ENCODE measurements at places on chromosomes 5 and 9.

DNA sequence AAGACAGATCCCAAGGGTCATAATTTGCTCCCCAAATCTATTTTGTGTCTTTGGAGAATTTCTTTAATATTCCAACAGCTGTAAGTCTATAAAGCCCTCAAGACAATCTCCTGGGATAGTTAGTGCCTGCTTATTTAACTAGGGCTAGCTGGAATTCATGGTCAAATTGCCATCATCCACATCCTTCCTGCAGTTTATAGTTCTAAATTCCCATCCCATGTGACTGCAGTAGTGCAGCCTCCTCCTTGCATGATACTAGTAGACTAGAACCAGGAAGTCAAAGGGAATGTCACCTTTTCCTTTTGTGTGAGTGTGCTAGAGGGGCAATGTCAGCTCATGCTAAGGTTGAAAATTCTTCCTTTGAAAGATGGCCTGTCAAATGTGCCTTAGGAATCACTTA is 214.8 kb upstream of the PIK3R1 start:
- DNase-seq, result no peak

- no peak for DNase-seq
Observed at GRCh38 chr5:124707520-124707919, 38.9 kb downstream of the ZNF608 start.

DNA sequence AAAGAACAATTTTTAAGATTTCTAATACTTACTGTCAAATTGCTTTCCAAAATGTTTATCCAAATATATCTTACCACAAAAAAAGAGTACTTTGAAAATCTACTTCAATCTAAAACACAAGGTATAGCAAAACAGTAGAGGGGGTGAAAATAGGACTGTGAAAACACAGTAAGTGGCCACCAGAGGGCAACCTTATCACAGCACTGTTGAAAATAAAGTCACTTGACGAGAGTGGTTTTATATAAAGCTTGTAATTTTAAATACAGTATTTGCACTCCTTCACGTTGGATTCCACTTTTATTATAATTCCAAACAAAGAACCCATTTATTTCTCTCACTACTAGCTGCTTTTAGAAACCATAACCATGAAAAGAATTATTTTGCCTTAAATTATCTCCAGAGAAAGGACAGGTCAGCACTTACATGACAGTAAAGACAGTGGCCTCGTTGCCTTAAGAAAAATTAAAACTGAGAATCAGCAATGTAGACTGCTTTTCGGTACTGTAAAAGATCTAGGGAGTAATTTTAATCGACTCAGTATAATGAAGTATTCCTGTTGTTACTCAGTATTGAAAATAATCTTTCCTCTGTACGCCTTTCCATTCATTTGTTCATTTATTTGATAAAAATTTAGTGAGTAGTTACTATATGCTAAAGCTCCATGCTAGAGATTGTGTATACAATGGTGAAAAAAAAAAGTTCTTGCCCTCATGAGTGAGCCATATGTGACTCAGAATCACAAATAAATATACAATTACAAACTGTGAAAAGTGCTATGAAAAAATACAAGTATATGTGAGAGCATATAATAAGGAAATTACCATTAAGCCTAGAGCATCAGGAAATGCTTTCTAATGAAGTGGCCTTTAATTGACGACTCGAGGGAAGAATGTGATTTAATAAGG is 40.0 kb upstream of the CDK5RAP2 start:
- peak; percentile 16 for DNase-seq

GRCh38 chr9:99079542-99079941 is 25.4 kb upstream of the TGFBR1 start:
- DNase-seq, result no peak

GRCh38 chr5:34791761-34792244 is 47.2 kb upstream of the TTC23L start:
- DNase-seq, result no peak

- no peak for DNase-seq
Observed at GRCh38 chr9:4113711-4114110, 186.2 kb downstream of the GLIS3 start.

GRCh38 chr9:112764837-112765236 is 14.3 kb downstream of the SNX30 start:
- DNase-seq, result no peak

GRCh38 chr9:137685741-137686420 is 67.1 kb downstream of the EHMT1 start:
- DNase-seq, result no peak

- DNase-seq, result no peak
Observed at GRCh38 chr9:81174023-81174422, 515.3 kb downstream of the TLE1 start.

DNA sequence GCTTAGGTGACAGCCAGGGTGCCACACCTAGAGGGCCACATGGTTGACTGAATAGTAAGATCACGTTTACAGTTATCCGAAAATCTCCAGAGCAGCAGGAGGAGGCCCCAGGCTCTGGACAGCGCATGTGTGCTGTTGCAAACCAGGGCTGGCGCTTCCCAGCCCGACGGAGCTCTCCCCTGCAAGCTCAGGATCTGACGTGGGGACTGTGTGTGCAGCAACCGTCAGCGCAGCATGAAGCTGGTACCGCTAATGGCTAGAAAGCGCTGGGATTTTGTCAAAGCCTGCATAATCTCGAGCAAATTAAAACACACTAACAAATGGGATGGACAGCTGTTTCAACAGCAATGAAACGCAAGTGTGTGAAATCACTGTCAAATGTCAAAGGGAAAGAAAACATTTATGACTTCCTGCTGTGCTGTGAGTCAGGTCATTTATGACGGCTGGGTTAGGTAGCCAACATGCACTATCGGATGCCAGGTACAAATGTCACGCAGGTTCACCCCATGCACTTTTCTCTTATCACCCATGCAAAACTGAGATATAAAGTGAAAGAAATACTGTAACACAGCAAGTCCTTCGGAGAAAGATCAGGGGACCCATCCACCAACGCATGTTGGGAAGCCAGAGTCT is 7.5 kb downstream of the SURF4 start:
- DNase-seq, result no peak

DNA sequence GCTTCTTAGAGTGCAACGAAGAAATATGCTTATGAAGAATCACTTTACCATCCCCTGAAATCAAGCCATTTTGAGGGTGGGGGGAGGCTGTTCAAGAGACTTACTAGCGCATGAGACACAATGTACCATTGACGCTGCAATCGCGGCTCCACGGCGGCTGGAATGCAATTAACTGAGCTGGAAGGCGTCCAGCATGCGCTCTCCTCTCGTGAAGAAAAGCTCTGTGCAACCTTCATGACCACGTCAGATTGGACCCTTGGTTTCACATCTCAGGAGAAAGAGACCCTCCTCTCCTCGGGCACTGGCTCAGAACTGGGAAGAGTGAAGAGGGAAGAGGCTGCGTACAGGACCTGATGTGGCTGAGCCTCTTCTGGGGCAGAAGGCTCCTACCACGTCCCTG is 138.5 kb upstream of the IRX2 start:
- no peak for DNase-seq

GRCh38 chr5:171310819-171311321 is 1.8 kb downstream of the TLX3 start:
- no peak for DNase-seq

DNA sequence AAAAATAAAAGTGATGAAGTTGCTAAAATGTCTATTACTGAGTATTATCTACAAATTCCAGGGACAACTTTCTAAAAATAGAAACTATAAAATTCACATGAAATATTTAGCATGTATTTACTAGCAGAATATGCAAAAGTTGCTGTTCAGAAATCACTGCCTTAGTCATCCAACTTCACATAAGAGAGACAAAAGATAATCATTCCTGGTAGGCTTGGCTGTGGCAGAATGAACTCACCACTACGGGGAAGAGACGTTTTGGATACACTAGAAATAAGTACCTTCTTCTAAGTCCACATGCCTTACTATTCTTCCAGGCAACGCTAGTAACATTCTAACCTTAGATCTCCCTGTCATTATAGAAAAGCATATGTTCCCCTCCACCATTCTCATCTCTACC is 272.2 kb downstream of the BNC2 start:
- no peak for DNase-seq

DNA sequence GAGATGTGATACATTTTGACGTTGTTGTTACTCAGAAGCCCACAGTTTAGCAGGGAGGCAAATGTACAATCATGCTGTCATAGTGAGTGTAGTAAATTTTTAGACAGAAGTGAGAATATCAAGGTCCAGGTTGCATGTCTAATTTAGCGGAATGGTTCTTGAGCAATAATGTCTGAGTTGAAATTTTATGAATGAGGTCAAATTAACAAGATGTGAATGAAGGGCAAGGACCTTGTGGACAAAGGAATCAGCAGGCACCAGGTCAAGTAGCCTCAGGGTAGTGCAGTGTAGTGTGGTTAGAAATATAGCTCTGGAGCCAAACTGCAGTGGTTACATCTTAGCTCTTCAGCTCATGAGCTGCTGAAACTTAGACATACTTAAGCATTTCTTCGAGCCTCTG is 36.2 kb downstream of the TNFSF8 start:
- no peak for DNase-seq

GRCh38 chr9:8179381-8180053 is 379.9 kb upstream of the DMAC1 start:
- DNase-seq, result no peak

GRCh38 chr9:14168381-14168780 is 145.6 kb downstream of the NFIB start:
- no peak for DNase-seq

DNA sequence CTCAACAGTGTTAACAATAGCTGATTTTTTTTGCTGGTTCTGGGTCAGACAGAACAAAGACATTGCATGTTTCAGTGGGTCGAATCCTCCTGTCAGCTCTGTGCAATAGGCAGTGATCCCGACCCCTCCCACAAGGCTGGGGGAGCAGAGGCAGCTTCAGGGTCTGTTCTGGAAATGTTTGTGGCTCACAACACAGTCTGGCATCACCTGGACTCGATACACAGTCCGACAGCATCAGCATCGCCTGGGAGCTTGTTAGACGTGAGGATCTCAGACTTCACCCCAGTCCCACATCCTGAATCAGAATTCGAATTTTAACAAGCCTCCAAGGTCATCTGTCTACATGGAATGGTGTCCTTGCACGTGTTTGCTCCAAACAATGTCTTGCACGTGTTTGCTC is 384.7 kb downstream of the IRX2 start:
- no peak for DNase-seq

DNA sequence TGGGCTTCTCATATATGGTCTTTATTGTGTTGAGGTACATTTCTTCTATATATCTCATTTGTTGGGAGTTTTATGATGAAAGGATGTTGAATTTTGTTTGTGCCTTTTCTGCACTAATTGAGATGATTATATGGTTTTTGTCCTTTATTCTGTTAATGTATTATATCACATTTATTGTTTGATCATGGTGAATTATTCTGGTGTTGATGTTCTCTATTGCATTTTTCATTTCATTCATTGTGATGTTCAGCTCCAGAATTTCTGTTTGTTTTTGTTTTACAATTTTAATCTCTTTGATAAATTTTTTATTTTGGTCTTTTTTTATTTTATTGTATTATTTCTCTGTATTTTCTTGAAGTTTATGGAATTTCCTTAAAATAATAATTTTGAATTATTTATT is 35.4 kb downstream of the FBXO4 start:
- DNase-seq, result no peak

GRCh38 chr5:14853685-14854084 is 17.9 kb downstream of the ANKH start:
- DNase-seq, result no peak

DNA sequence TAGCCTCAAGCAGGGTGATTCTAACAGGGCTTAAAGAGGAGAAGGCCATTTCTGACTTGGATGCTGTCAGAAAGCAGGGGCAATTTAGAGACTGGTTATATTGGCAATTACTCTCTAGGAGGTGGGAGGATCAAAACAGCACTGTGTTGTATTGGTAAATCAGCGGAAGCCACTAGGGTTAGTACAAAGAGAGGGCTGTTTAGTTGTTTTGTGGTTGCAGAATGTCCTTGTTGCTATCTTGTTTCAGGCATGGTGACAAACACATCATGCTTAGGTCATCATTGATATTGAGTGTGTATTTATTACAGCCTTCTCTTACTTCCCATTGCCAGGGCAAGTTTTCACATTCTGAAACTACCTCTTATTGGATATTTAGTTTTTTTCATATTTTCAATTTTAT is 165.3 kb downstream of the TAF11L14 start:
- no peak for DNase-seq

DNA sequence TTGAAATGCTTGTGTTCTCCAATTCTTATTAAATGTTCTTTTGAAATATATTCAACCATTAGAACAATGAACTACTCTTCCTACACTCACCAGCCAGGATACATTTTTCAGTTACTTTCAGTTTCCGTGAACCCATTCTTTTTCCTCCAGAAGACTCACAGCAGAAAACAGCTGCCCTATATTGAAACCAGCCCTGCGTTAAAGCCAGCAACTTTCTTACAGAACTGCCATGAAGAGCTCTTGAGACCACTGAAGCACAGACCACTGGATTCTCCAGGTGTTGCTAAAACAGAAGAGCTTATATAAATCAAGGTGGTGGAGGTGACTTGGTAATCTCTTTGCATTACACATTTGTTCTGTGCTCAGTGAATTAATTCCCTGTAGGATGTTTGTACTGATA is 365.9 kb upstream of the C9orf72 start:
- DNase-seq, result no peak

- no peak for DNase-seq
Observed at GRCh38 chr5:9197881-9198260, 348.0 kb downstream of the SEMA5A start.

DNA sequence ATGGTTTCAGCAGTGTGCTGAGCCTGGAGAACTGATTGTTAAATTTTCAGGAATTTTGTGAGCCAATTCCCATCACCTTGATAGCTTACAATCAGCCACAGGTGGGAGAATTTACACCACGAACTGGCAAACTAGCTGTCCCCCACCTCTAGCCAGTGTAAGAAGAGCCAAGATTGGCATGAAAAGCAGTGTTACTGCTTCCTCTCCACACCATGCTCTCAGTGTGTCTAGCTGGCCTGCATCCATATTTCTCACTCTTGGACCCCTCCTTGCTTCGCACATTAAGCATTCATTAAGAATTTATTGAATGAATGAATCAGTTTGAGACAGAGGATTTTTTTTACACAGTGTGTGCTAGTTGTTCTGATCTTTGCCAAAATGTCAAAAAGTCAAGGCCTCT is 36.7 kb upstream of the MAN2A1 start:
- DNase-seq, result no peak

DNA sequence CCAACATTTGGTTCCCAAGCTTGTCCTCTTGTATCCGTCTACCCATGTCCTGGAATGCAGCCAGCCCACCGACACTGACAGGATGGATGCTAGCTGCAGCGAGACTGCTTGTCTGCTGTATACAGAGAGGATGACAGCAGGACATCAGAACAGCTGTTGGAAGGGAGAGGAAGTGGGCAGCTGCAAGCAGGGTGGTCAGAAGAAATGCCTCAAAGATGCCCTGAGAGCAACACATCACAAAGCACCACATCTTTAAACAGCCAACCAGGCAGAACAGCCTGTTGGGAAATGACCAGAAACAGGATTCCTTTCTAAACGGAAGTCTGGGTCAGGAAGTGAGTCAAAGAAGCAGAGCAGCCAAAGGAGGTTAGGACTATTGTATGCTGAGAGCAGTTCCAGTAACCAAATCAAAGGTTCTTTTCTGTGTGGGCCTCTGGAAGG is 219.1 kb downstream of the NDUFS4 start:
- no peak for DNase-seq

- DNase-seq, result no peak
Observed at GRCh38 chr9:111728617-111729366, 65.9 kb downstream of the SHOC1 start.

All from stimulated activated CD8-positive, alpha-beta memory T cell treated with anti-CD3 and anti-CD28 coated beads, Interleukin-7, amount 100 ng/mL, for 1 hour (primary cell).